C1 segment of cervical spinal cord (tissue), 14 donors: ENCODE measurements at places on chromosomes 1 and 21.

DNA sequence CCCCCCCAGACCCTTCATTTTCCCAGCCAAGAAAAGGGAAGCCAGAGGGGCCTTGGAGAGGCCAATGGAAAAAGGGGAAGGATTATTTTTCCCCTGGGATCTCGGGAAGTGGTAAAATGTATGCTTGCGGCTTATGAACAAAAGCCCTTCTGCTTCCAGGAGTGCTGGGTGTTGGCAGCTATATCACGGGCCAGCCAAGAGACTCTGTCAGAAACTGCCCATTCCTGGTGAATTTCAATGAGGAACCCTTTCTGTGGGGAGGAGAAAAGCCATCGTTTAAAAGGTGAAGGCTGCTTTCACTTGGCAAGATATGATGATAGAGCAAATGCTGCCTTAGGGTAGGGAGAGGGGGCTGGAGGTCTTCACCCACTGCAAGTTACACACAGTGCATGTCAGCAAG lies 69.7 kb upstream of the ZC3H12A start:
- DNase-seq: no peak

GRCh38 chr1:154796303-154796892 lies 73.7 kb downstream of the KCNN3 start:
- DNase-seq: no peak

GRCh38 chr1:24481843-24482610 lies 20.6 kb upstream of the RCAN3 start:
- DNase-seq: no peak

DNA sequence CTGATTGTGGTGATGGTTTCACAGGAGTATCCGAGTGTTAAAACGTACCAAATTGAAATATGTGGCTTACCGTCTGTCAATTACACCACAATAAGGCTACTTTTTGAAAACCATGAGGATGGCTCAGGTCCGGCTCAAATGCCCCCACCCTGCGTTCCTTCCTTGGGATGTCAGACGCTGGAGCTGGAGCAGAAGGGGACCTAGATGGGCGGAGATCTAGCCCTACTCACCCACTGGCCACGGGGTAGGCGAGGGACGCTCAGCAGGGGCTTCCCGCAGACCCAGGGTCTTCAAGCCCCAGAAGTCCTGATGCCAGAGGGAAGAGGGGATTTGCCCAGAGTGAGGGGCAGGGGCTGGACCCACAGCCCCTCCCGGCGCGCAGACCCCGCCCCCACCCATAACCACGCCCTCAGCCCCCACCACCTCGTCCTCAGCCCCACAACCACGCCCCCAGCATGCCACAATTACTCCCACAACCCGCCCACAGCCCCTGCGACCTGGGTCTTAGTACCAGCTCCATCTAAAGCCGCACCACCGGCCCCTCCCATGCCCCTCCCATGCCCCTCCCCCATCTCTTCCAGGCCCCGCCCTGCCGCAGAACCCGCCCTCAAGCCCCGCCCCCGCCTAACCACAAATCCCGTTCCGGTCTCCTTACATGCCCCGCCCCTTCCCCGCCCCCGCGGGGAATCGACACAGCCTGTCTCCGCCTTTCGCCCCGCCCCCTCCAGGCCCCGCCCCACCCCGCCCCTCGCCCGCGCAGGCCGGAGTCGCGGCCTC lies at the start of gene LRRC3:
Gene LRRC3 (plus strand): TSS at position 764 of the 777 bp plus-strand sequence. CDS start 1,135 bp downstream, outside the sequence.
- no peak for DNase-seq

DNA sequence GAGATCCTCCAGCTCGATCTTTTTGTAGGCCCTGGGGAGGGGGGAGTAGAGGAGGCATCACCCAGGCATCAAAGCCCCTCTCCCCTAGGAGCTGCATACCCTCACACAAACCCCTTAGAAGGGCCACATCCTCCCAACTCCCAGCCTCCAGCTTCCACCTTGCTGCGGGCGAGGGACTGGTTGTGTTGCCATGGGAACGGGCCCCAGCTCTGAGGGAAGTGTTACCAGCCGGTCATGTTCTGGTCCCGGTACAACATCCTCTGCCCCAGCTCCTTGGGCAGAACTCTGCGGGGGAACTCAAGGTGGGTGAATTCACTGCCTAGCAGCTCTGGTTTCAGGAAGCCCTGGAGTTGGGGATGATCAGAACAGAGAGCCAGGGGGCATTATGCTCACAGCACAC lies 4.1 kb downstream of the PPM1J start:
- DNase-seq: no peak

GRCh38 chr21:38544661-38545060 lies 46.4 kb upstream of the ERG start:
- no peak for DNase-seq

GRCh38 chr1:248910761-248911160 lies 4.7 kb downstream of the PGBD2 start:
- no peak for DNase-seq

GRCh38 chr1:92065042-92065441 lies 10.2 kb downstream of the SETSIP start:
- DNase-seq: no peak

DNA sequence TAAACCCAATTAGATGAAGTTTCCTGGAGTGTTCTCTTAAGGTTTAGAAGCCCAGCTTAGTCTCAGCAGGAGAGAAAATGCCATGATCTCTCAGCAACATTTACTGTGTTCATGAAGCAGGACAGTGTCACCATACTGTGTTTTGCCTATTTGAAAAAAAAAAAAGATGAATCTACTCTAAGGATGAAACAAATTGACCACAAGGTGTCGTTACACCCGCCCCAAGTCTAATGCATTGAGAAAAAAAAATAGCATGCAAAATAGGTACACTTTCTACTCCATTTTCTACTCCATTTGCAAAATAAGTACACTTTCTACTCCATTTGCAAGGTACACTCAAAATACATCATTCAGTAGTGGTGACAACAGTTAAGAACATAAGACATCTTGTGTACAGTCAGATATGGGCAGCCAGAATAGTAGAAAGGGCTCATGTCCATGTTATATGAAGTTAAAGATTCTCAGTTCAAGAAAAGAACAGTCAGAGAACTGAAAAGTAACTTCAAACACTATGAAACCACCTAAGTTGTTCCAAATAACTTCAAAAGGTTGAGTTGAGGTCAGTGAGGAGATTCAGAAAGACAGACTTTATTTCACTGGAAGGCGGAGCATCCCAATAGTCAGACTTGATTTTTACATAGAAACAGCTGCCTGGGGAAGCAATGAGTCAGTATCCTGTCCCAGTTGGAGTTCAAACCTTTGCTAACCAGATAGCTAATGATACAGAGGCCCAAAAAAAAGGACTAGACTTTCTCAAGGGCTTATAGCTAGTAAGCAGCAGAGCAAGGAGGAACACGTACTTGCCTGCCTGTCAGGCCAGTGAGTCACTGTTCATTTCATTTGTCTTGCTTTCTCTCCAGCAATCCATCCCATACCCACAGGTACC lies 13.3 kb downstream of the PLPPR5 start:
- no peak for DNase-seq

GRCh38 chr1:47532921-47533792 lies 95.3 kb downstream of the FOXD2 start:
- DNase-seq: no peak

DNA sequence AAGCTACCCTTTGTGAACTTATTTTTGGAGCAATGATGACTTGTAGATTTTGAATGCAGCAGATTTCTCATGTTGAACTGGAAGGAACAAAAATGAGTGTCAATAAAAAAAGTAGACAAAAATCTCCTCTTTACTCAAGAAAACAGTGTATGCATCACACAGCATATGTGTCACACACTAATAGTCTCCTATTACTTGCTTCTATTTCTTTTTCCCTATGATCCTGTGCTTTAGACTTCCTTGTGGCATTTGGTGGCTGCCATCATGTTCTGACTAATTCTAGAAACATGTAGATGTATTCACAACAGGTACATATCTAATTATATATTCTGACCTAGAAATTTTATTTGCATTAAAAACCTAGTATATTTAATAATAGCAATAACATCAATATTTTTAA lies 14.3 kb downstream of the RC3H1 start:
- DNase-seq: no peak

DNA sequence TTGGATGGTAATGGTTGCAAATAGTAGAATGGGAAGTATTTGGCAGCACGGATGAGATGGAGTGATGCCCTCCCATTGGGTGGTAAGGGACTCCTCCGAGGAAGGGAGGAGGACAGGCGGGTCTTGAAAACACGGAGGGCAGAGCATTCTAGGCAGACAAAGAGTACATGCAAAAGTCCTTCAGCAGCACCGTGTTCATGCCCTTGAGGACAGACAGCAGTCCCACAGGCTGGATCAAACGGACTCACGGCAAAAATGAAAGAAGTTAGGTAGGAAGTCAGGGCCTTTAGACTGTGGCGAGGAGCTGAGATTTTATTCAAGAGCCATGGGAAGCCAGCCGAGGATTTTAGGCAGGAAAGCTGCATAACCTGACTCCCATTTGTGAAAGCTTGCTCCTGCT lies 253.9 kb downstream of the RHOU start:
- DNase-seq: no peak

DNA sequence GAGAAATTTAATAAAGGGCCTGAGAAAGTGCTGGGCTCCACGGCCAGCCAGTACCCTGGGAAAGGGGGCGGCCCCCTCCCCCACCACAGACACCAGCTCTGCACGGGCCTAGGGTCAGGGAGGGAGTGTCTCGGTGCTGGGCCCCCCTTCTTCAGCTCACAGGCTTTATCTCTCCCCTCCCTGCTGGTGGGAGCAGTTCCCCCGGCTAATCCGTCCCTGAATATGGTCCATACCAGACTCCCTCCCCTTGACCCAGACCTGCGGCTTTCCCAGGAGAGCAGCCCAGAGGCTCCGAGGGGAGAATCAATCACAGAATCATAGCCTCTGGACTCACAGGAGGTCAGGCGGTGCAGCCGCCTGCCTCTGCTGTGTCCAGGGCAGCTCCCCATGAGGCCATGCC lies 26.0 kb upstream of the RSPO1 start:
- no peak for DNase-seq

- DNase-seq: no peak
Observed at GRCh38 chr21:25818551-25818950, 83.8 kb downstream of the GABPA start.

DNA sequence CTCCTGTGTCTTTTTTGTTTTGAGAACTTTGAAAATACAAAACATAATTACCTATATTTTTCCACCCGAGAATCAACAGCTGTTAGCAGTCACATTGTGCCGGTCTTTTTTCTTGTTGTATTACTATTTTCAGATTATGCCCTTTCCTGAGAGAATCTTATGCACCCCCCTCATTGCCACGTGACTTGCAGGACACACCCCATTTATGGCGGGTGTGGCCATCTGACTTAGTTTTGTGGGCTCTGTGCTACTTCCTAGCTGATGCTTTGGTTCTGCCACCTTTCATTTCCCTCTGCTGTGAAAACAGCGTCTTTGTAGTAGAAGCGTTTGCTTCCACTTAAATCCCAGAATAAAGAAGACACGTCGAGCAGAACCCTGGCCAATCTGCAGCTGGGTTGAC lies 82.8 kb upstream of the SOX13 start:
- no peak for DNase-seq

DNA sequence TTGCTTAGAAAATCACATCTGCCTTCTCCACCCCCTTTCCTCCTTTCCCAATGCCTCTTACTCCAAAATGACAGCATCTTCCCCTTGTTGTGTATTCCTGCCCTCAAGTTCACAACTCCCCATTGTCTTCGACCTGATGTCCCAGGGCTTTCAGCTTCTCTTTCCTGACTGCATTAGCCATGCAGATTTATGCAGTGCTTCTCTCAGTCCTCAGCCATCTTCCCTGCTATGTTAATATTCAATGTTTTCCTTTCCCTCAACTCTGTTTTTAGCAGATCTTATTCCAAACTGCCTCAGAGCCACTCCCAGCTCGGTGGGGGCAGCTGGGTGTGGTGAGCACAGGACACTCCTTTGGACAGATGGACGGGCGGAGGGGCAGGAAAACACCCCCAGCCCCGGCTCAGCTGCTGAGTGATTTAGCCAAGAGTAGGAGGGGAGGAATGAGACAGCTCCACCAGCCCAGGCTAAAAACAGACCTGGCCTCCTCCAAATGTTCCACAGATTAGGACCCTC lies 71.0 kb downstream of the CD2 start:
- DNase-seq: no peak
